ENCODE measurements at places on chromosomes 6 and 20.

DNA sequence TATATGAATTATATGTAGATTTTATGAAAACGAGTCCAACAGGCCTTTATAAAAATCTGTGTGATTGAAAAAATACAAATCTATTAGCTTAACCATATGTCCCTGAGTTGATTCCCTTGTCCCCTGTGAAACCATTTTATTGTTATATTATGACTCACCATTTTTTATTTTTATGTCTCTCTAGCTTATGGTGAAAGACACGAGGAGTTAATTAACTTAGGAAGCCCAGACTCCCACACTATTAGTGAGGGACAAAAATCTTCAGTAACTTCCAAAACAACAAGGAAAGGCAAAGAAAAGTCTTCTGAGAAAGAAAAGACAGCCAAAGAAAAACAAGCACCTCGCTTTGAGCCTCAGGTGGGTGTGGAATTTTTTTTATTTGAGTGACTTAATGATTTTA is 183.1 kb downstream of the ADGB start:
- DNase-seq = no peak

DNA sequence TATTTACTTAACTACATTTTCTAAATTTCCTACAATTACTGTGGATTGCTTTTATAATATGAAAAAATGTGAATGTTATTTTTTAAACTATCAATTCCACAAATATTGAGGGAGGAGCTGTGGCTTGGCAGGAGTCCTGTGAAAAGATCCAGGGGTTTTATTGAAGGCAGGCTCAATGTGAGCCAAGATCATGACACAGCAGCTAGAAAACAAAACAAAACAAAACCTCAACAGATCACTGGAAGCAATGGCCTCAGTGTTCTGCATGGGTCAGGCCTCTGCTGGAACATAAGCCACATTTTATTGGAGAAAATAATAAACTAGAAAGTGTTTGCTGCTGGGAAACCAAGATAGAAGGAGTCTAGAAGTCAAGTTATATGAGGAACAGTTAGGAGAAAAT is 19.4 kb upstream of the RCAN2 start:
- no peak for DNase-seq

DNA sequence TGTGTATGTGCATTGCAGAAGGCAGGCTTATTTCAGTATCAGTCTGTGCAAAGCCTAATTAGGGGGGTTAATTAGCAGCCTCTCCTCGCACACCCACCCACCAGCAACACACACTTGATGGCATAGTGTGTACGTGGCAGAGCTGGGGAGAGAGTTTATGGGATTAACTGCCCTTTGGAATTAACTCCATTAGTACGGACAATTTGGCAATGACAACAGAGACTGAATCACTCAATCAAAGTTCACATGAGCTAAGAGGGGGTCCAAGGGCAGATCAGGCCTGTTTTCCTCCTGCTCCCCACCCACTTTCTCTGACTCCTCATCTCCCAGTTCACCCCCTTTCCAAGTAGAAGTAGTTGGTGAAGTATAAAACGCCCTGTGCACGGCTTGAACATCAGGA is 69.5 kb downstream of the LRFN2 start:
- DNase-seq = no peak

- no peak for DNase-seq
Observed at GRCh38 chr6:14450133-14450504, 332.5 kb downstream of the CD83 start.

GRCh38 chr6:161511447-161512095 is 237.7 kb upstream of the AGPAT4 start:
- DNase-seq = no peak

DNA sequence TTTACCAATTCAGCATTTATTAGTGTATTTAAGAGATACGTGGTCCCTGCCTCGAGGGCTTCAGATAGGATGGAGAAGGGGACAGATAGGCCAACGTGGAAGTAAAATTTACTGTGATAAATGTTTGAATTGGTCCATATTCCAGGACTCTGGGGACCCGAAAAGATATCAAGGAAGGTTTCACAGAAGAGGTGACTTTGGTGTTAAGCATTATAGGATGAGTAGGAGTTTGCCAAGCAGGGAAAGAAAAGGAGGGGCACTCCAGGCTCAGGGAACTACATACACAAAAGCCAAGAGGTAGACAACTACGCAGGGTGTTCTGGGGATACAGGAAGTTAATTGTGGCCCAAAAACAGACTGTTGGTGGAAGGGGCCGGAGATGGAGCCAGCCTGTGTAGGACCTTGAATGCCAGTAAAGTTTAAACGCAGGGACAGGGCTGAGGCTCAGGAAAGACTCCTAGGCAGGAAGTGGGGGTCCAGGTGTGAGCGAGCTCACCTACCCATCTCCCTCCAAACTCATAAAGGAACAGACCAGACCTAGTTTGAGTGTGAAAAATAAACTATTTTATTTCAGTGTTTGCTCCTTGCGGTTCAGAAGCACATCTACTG is 37.0 kb downstream of the TGM2 start:
- peak; percentile 13 for DNase-seq

GRCh38 chr6:97674802-97675201 is 391.8 kb upstream of the MMS22L start:
- no peak for DNase-seq

DNA sequence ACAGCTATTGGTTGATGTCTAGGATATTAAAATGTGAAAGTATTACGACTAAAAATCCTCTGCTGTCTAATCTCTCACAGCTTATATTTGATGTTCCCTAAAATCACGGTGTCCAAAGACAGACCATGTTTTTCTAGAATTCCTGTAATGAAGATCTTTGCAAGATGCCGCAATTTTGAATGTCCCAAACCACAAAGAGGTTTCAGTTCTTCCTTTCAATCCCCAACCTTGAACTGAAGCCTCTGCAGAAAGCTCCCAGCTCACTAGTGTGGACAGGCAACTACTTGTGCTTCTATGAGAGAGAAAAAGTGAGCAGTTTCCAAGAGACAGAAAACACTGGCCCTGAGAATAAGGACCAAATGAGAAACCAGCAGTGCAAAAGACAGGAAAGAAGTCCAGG is 370.1 kb downstream of the FOXA2 start:
- no peak for DNase-seq

DNA sequence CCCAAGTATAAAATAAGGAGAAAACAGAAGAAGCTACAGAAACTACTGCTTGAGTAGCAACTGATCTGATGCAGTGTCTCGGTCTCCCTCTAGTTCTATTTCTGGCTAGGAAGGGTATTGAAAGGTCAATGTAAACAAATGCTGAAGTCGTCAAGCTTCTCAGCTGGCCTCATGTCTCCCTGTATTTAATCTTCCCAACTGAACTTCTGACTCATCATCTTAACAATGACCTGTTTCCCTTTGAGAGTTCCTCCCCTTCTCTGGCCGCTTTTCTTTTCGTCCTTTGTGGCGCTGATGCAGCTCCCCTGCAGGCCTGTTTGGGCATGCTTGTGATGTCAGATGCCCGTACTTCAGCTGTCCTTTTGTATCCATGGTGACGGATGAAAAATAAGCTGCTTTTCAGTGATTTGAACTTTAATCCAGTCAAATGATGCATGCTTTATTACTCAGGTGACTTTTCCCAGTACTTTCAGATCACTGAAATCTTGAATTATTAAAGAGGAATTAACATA is 7.8 kb upstream of the LCA5 start:
- DNase-seq = peak; percentile 79

Measured in left cardiac atrium (tissue), 4 donors.